CD4-positive, alpha-beta T cell treated with Interleukin-4 for 1 hour (primary cell): ENCODE measurements at places on chromosomes 2 and 18.

DNA sequence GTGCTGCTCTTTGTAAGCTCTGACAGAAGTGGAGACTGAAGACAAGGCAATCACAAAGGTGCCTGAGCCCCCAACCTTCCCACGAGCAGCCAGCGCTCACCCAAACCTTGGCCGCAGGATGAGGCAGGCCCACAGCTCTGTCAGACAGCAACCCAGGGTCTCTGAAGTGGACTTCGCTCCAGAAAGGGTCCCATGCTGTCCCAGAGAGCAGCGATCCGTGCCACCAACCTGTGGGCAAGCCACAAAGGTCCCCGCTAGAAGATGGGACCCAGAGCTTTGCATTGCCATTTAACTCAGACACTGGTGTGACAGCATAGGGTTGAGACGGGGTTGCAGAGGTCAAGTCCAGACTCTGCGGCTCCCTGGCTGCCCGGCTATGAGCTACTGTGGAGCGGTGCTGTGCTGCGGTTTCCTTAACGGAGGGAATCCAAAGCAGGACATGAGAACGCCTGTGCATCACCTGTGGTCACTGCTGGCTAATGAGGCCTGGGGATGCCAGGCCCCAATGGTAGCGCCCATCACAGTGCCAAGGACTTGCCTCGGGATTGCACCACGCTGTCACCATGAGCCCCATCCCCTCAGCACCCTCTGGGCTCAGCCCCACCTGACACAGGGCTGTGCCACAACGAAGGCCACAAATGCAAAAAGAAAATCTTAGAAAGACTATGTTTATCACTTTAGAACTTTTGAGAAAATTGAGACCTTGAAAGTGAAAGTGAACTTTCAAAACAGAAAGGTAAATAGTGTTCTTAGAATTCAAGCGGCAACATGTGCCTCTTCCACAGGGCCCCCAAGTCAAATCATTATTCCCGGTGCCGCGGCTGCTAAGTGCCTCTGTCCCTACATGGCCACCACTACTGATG is 103.4 kb downstream of the HDAC4 start:
- no peak for DNase-seq

DNA sequence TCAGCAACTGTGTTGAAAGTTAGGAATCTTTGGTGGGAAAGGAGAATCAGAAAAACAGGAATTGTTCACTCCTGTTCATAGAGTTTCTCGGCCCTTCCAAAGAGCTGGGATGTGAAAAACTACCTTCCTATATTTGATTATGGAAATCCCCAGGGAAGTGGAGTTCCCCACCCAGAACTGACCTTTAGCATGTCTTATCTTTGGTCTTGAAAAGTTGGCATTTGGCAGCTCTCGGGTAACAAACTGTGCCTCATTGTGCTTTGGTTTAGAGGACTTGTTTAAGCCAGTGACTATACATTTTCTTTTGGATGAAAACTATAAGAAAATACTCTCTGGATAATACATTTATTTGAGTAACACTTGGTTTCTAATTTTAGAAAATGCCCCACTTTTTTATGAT is 51.3 kb upstream of the CERS6 start:
- DNase-seq: no peak

- no peak for DNase-seq
These were observed 30.0 kb upstream of the KCMF1 start for GRCh38 chr2:84940831-84941412.

DNA sequence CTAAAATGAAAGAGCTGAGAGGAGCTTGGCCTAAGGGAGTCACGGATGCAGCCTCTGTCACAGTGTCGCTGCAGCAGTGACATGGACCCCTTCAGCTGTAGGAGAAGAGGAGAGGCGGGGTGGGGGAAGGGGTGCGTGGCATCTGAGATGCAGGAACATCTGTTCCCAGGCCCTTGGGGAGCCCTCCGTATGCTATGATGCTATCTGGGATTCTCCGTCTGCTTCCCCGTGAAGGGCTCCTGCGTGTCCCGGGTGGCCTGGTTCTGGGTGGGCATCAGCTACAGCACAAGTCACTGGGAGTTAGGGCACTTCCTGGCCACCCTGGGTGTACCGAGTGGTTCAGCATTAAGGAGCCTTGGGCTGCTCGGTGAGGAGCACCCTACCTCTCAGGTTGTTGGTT is 35.6 kb upstream of the B3GNT7 start:
- DNase-seq: no peak

DNA sequence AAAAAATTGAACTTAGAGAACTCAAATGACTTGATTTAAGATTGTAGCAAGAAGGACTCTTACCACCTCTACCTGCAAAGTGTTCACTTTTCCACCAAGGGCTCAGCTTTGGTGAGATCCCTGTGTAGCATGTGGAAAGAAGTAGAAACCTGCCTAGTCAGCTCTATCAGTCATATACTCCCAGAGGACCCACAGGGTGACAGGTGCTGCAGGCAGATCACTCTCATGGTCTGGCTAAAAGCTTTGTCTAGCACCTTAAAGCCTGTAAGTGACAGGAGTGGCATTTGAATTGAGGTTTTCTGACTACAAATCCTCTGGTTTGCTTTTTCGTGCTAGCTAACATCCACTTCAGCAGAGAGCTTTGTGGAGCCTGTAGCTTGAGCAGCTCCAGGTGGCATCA is 18.7 kb upstream of the NEMP2 start:
- no peak for DNase-seq

DNA sequence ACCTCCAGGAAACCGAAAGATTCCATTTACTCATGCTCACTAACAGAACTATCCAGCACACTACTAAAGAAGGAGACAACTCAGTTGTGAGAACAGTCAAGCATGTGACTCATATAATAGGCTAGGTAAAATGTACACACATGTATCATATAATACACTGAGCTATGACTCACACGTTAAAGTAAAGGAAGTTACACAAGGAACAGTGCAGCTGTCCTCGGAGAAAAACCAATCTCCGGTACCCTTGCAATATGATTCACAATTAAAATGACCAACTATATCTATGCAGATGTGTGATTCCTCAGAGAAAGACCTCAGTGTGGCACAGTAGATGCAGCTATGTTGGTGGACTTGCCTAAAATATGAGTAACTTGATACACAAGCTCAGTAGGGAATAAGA is 76.5 kb downstream of the STRN start:
- no peak for DNase-seq

GRCh38 chr2:1548910-1549673 is 135.8 kb downstream of the TPO start:
- no peak for DNase-seq

GRCh38 chr2:23378496-23378895 is 6.5 kb upstream of the KLHL29 start:
- DNase-seq: no peak

- DNase-seq: no peak
These were observed 97.2 kb upstream of the ALKAL2 start for GRCh38 chr2:385061-385460.

DNA sequence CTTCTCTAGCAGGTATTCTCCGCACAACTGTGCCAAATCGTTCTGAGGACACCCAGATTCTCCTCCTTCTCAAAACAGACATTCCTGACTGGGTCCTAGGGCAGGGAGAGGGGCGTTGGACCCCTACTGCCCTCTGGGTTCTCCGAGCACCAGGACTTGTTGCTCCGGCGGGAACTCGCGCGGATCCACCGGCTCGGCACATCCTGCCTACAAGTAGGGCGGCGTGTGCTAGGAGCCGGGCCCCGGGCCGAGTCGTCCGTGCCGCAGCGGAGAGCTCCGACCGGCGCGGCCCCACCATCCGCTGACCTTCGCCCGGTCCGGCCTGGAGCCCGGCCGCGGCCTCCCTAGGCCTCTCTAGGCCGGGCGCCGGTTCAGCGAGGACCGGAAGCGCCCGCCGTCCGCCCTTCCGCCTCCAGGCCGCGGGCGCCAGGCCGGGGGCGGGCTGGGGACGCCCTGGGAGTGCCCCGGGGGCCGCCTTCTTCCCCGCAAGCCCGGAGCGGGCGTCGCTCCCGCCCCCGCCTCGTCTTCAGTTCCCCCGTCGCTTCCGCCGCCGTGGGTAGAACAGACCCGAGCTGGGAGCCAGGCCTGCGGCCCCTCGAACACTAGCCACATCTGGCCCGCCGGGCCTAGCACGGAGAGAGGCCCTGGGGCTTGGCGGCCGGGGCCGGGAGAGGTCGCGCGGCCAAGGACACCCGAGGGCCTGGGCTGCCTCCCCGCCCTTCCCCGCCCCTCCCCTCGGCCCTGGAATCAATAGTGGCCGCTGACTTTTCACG is 7.6 kb upstream of the ONECUT2 start:
- DNase-seq: no peak

GRCh38 chr2:30692829-30693275 is 114.4 kb downstream of the CAPN13 start:
- DNase-seq: no peak

DNA sequence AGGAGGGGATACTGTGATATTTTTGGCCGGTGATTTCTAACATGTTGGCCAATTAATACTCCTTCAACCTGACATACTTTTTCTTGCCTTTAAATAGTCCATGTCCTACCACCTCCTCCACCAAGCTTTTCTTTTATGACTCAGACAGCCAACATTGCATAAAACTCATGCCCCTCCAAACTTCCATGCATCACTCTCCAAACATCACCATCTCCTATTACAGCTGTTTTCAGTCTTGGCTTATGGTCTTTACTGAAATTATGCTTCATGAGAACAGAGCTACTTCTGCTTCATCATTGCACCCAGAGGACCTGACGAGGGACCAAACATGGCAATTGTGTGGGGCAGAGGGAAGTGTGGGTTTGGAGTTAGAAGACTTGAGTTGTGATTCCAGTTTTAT is 305.4 kb downstream of the LPIN1 start:
- no peak for DNase-seq

DNA sequence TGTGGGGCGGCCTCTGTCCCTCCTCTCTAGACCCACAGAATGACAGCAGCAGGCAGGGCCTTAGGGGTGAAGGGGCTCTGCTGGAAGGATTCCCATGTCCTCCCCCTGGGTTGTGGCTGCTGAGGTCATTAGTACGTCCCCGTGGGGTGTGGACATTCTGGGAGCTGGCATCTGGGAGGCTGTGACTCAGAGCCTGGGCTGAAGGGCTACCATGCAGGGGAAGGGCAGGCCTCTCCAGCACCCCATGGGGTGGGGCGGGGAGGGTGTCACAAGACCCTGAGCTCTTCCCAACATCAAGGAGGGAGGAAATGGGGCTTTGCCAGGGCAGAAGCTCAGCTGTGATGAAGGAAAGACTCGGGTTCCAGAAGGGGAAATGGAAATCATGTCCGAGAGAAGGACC is 105.8 kb upstream of the SMAD2 start:
- DNase-seq: no peak

DNA sequence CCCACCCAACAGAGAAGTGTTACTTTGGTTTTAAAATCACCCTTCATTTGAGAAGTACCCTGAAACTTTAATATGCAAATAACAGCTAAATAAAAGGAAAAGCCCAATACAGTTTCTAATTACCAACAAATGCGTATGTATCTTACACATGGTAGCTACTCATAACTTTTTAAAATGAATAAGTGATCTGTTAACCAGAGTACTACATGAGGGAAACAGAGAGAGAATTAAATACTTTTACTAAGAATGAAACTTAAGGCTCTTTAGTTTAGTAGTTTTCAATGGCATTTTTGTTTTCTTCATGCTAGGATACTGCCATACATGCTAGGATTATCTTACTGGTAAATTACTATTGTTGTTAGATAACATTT is 39.1 kb upstream of the NABP1 start:
- no peak for DNase-seq

DNA sequence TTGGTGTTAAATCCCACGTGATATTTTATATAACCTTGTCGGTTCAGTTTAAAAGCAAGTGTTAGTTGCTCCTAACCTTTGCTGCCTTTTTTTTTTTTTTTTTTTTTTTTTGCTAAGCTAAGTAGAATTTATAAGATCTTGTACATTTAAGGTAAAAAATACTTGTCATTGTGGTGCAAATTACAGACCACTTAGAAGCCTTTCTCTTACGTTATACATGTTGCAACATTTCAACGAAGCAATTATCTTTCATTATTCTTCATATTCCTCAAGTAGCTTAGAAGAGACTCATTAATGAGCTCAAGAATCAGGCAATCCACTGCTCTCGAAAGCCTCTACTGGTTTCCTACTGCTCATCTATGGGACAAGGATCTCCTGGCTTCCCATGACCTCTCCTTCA is 14.9 kb upstream of the IL1RL2 start:
- no peak for DNase-seq

DNA sequence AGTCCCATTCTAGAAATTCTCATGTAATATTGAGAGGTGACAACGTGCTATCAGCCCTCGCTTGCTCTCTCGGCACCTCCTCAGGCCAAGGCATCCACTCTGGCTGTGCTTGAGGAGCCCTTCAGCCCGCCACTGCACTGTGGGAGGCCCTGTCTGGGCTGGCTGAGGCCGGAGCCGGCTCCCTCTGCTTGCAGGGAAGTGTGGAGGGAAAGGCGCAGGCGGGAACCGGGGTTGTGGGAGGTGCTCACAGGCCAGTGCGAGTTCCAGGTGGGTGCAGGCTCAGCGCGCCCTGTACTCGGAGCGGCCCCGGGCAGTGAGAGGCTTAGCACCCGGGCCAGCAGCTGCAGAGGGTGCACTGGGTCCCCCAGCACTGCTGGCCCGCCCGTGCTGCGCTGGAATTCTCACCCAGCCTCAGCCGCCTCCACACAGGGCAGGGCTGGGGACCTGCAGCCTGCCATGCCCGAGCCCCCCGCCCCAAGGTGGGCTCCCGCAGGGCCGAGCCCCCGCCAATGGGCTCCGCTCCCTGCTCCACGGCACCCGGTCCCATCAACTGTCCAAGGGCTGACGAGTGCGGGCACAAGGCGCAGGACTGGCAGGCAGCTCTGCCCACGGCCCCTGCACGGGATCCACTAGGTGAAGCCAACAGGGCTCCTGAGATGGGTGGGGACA is 1680.6 kb upstream of the LRRTM1 start:
- no peak for DNase-seq

DNA sequence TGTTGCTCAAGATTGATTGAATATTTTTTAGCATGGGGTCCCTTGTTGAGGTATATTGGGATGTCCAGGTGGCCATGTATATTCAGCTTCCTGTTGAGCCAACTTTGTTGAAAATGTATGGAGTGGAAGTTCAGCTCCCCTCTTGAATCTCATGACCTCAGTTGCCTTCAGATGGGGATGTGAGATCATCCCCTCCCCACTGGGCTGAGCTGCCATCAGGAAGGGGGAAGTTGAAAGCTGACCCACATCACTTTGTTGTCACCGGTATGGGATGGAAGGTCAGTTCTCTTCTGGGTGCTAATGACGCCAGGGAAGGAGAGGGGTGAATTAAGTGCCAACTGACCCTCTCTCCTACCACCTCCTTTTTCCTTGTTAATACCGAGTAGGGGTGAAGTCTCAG is 33.9 kb downstream of the ACOXL start:
- DNase-seq: no peak

- DNase-seq: no peak
These were observed 238.3 kb downstream of the PHLPP1 start for GRCh38 chr18:62953663-62954062.

DNA sequence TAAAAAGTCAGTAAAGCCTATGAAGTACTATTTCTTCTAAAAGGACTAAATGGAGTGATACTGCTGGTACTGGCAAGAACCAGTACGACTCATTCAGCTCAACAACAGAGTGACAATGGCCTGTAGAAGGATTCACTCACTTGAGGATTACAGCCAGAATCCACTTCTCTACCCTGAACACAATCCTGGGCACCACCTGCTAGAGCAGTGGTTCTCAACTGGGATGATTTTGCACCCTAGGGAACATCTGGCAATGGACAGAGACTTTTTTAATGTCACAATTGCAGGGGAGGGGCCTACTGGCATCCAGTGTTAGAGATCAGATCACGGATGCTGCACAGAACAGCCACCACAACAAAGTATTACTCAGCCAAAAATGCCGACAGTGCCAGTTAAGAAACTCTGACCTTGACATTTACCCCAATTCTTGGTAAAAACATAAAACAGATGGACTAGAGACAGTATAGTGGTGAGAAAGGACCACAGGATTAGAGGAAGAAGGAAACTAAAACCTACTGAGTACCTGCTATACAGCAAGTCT is 5.0 kb downstream of the SPIRE1 start:
- DNase-seq: no peak
